ENCODE measurements at places on chromosomes 2 and 18. TPM values are rescaled to one million over a fixed set of nuclear protein-coding genes. Genes with fewer than 3 reads are reported as not detected.

DNA sequence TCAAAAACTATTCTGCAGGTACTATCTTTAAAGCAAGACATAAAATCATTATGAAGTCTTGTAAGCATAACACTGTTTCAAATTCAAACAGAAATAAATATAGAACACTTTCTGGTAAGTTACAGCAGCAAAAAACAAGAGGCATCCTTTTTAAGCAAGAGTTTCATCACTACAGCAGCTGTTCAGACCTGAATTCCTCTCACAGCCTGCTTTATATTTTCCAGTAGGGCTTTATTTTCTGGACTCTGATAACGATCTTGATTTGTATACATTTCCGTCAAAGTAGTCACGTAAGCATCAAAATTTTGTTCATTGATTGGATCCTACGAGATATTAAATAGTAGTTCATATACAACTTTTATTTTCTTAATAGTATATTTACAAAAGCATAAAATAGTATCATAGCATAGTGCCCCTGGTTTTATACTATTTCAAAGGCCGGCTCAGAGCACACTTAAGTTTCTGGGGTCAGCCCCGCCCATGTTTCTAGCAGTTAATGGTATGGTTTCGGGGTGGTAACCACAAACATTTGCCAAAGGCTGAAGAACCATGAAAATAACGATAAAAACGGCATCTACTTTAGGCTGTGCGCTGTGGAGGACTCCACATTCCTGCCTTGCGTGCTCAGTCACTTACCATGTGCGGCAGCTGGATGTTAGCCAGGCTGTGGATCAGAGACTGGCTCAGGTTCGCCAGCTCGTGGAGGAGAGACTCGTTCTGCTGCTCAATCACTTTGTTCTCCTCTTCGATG lies 47.5 kb upstream of the PXDN start:
- peak; percentile 64 for DNase-seq

DNA sequence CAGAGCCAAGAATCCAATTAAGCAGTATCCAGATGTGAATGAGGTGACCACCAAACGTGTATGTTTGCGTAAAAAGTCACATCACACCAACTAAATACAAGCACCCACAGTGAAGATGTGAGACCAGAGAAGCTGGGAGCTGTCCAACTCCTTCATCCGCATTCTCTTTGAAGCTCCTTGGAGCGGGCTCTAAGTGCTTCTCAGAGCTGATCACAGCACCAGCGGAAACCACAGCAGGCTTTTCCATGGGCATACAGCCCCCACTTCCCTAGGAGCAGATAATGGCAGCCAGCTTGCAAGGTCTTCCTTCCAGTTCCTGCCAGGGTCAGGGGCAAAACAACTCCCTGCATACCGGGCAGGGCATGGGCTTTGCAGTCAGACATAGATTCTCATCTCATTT lies 36.4 kb downstream of the REEP1 start:
- DNase-seq, result no peak

GRCh38 chr2:72548081-72548764 lies 277.6 kb downstream of the EXOC6B start:
- DNase-seq, result no peak

DNA sequence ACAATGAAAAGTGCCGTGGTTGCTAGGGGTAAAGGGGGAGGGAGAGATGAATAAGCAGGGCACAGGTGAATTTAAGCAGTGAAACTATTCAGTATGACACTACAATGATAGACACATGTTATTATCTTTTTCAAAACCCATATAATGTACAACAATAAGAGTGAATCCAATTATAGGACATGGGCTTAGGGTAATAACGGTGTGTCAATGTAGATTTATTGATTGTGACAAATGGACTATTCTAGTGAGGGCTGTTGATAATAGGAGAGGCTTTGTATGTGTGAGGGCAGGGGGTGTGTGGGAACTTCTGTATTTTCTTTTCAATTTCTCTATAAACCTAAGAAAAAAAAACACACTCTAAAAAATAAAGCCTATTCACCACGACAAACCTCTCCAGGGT lies 223.8 kb downstream of the RIT2 start:
- no peak for DNase-seq

- DNase-seq, result no peak
Observed at GRCh38 chr2:200122683-200123082, 167.3 kb downstream of the MAIP1 start.

DNA sequence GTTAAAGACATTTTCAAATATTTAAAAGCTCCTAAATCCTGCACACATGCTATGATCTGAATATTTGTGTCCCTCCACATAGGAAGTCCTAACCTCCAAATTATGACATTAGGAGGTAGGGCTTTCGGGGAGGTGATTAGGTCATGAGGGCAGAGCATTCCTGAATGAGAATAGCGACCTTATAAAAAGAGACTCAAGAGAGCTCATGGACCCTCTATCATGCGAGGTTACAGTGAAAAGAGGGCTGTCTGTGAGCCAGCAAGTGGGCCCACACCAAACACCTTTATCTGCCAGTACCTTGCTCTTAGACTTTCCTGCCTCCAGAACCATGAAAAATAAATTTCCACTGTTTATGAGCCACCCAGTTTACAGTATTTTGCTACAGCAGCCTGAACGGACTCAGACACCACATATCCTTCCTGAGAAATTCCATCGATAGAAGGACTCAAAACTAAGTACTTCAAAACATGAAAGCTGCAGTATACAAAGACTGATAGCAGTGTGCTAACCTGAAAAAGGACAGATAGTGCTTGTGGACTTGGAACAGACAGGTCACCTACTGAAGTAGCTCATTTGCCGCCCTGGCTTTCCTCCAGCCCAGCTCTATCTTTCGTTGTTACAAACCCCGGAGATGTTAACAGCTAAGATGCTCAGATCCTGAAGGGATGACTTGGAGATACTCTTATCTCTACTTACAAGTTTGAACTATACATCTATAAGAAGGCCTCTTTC lies 13.8 kb downstream of the FAM210A start:
- no peak for DNase-seq

DNA sequence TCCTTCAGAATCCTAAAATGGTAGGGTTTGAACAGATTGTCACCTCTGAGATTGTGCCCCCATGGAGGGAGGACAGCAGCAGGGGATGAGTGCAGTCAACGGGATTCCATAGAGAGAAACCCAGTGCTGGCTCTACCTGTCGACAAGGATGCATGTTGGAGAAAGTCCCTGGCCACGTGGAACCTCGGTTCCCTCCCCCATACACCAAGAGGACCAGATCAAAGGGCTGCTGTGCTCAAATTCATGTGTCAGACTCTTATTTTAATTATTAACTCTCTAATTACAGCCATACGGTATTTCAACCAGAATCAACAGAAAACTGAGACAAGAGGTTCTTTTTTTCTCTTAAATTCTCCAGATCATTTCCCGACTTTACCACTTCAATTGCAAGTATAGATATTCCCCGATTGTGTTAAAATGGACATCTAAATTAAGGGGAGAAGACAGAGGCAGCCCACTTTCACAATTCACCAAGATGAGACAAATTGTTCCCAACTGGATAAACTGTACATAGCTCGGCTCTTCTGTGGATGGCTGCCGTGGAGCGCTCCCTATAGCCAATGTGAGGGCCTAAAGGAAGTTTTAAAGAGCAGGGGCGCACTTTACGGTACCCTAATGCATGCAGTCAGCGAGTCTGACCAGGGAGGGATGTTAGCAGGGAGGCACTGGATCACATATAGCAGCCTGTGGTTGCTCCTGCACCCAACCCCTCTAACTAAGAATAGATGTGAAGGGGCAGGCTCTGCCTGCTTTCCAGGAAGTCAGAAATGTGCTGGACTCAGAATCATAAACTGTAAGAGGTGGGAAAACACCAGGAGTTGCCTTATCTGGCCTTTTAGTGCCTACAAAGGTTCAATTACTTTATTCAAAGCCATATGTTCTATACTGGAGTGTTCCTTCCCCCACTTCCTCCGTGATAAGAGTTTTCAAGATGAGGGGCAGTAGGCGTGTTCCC lies 123.1 kb downstream of the CACNB4 start:
- DNase-seq, result no peak

- DNase-seq, result no peak
Observed at GRCh38 chr18:54023471-54023870, 201.0 kb downstream of the MBD2 start.

GRCh38 chr2:118417406-118418120 lies 329.3 kb downstream of the INSIG2 start:
- no peak for DNase-seq

- no peak for DNase-seq
Observed at GRCh38 chr2:213429516-213429915, 145.3 kb downstream of the SPAG16 start.

DNA sequence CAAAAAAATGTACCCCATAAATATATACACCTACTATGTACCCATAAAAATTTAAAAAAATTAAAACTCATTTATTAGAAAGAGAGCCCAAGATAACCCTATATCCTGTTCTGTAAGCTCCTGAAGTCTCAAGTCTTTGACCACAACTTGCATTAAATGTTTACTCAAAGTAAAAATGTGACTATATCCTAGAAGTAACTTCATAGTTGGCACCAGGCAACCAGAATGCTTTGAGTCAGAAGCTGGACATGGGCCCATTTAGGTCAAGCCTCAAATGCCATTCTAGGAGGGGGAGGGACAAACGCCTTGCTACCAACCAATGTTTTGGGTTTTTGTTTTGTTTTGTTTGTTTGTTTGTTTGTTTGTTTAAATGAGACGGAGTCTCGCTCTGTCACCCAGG lies 9.3 kb upstream of the TBC1D8 start:
- DNase-seq, result no peak

- no peak for DNase-seq
Observed at GRCh38 chr2:233919938-233920337, 2.8 kb downstream of the TRPM8 start.

GRCh38 chr2:42924418-42924886 lies 132.1 kb upstream of the HAAO start:
- DNase-seq, result no peak

- DNase-seq, result no peak
Observed at GRCh38 chr2:7169593-7169992, 252.4 kb downstream of the RNF144A start.

Gene FOXD4L1
- total RNA-seq, result 0.39 TPM

Gene CROCC2
- 0.23 TPM for total RNA-seq

Gene CRACDL
- total RNA-seq, result 25.5 TPM

Gene TMEFF2
- total RNA-seq, result 4.8 TPM

Gene EIF2AK2
- total RNA-seq, result 47.7 TPM

Gene TMEM127
- 52.6 TPM for total RNA-seq

Gene ITPRIPL1
- total RNA-seq, result 1.7 TPM
